ENCODE measurements at places on chromosomes 7 and 10.
A peak's percentile ranks its signal among the peaks of the same experiment; 100 is the strongest.

- no peak for DNase-seq
Measured at GRCh38 chr7:100022621-100023020, 7.2 kb downstream of the ZKSCAN1 start.

GRCh38 chr10:130141038-130141437 lies 4.8 kb downstream of the GLRX3 start:
- DNase-seq = no peak

- no peak for DNase-seq
Measured at GRCh38 chr7:39144420-39144819, 166.7 kb downstream of the POU6F2 start.

GRCh38 chr10:101779544-101780186 lies 3.6 kb downstream of the NPM3 start:
- DNase-seq = peak; percentile 27

DNA sequence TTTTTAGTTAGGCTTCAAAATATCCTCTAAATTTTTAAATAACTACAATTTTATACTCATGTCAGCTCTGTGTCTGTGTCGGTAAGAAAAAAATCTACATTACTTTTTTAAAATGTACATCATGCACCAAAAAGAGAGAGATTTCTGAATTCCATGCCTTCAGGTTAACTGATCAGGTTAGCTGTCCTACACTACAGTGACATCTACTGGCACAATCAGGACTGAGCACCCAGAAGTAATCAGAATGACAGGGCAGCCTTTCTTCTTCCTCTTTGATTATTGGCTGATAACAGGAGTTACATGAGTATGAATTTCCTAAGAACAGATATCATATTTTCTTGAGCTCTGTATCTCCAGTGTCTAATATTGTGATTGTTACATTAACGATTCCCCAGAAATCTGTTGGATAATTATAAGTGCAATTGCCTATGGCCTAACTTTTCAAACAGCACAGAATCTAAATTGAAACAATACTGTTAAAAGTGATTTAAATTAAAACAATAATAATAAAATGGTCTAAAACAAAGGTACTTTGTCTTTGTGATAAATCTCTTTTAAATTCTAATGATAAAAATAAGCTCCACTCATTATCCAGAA lies 41.8 kb upstream of the HYCC1 start:
- DNase-seq = peak; percentile 70

- no peak for DNase-seq
Measured at GRCh38 chr10:48957361-48958151, 17.9 kb upstream of the LRRC18 start.

- DNase-seq = no peak
Measured at GRCh38 chr10:60292998-60293397, 96.7 kb downstream of the ANK3 start.

- DNase-seq = peak; percentile 48
Measured at GRCh38 chr10:116947841-116948529, 57.0 kb downstream of the SHTN1 start.

DNA sequence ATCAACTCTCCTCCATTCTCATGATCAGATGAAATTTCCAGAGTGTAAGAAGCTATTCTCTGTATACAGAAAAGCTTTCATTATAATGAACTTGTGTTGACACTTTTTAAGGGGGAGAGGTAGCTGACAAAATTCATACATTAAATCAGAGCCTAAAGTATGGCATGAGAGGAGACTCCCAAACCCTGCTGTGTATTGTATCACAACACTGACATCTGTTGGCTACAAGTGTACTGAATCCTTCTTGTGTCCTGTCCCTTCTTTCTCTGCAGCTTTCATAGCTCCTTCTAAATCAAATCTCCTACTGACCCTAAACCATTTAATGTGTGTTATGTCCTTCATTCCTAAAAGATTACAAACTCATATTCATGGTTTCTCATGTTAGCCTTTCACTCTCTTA lies 70.9 kb downstream of the GCC1 start:
- DNase-seq = peak; percentile 15

DNA sequence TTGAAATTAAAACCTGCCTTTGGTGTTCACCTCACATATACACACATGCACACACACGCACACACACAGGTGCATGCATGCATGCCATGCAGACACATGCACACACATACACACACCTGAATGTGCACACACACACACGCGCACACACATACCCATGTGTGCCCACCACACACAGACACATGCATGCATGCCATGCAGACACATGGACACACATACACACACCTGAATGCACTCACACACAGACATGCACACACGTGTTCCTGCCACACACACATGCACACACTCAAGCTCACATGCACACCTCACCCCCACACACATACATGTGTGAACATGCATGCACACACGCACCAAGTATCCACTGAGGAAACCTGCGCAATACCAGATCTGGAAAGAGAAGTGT lies 136.4 kb downstream of the KLF6 start:
- no peak for DNase-seq

GRCh38 chr10:77925795-77926565 lies 575 bp downstream of the DLG5 start:
- DNase-seq = peak; percentile 35

- no peak for DNase-seq
Measured at GRCh38 chr7:33446551-33446950, 317.2 kb downstream of the BBS9 start.

- DNase-seq = peak; percentile 78
Measured at GRCh38 chr10:51397695-51398094, 301.7 kb downstream of the CSTF2T start.

- no peak for DNase-seq
Measured at GRCh38 chr10:3342771-3343170, 170.2 kb upstream of the PITRM1 start.

DNA sequence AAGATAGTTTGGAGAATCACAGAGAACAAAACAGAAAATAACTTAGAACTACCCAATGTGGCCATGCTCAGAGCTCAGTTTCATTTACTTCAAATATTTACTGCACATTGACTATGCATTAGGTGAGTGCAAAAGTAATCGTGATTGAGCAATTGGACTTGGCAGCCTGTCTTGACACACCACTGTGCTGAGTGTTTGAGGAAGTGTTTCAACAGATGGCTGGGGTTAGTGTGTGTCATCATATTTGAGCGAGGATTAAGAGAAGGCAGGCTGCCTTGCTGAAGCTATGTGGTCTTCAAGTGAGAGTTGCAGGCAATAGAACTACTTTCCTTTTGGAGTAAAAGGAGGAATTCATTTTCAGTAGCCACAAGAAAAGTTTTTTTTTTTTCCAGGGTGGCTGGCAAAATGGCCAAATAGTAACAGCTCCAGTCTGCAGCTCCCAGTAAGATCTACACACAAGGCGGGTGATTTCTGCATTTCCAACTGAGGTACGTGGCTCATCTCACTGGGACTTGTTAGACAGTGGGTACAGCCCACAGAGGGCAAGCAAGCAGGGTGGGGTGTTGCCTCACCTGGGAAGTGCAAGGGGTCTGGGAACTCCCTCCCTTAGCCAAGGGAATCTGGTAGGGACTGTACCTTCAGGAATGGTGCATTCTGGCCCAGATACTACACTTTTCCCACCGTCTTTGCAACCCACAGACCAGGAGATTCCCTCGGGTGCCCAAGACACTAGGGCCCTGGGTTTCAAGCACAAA lies 37.6 kb downstream of the AKR1C4 start:
- peak; percentile 85 for DNase-seq

DNA sequence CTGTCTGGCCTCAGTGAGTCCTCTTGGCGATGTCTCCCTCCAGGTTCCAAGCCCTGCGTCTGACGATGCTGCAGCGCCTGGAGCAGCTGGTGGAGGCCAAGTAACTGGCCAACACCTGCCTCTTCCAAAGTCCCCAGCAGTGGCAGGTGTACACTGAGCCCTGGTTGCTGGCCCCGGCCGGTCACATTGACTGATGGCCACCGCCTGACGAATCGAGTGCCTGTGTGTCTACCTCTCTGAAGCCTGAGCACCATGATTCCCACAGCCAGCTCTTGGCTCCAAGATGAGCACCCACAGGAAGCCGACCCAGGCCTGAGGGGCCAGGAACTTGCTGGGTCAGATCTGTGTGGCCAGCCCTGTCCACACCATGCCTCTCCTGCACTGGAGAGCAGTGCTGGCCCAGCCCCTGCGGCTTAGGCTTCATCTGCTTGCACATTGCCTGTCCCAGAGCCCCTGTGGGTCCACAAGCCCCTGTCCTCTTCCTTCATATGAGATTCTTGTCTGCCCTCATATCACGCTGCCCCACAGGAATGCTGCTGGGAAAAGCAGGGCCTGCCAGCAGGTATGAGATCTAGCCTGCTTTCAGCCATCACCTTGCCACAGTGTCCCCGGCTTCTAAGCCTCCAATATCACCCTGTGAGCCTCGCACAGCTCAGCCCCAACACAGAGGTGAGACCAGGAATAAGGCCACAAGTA lies 7.3 kb upstream of the ZNF22 start:
- no peak for DNase-seq

GRCh38 chr7:157622408-157623205 lies 285.8 kb downstream of the DNAJB6 start:
- DNase-seq = no peak

GRCh38 chr7:22173685-22174573 lies 183.0 kb downstream of the RAPGEF5 start:
- DNase-seq = peak; percentile 3

DNA sequence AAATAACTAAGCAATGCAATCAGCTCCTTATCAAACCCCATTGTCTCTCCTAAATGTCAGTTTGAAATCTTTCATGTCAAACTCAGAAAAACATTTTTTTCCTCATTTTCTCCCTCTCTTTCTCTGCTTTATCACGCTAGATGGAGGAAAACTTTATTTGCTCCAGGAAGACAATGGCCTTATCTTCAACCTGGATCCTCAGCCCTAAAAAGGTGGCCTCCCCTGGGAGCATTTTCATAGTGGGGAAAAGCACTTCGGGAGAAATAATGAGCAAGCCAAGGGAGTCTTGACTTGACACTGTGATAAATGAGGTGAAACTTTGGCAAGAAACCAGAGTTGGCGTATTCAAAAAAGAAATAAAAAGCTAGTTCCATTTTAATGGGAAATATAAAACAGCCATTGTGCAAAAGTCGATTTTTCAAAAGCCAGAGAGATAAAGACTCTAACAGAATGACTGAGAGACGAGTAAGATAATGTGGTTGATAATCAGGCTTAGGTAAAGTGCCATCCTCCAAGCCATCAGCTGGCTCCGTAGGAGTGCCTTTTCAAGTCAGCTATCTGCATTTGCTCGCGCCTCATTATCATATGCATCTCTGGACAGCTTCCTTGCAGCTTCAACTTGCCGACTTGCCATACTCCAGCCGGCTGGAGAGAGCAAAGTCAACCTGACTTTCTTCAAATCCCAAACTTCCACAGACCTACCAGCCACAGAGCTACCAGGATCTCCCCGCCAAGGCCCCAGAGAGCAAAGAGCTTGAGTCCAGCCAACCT lies 19.9 kb downstream of the HABP2 start:
- DNase-seq = no peak

GRCh38 chr7:95429241-95429990 lies 5.4 kb downstream of the PON2 start:
- DNase-seq = no peak

DNA sequence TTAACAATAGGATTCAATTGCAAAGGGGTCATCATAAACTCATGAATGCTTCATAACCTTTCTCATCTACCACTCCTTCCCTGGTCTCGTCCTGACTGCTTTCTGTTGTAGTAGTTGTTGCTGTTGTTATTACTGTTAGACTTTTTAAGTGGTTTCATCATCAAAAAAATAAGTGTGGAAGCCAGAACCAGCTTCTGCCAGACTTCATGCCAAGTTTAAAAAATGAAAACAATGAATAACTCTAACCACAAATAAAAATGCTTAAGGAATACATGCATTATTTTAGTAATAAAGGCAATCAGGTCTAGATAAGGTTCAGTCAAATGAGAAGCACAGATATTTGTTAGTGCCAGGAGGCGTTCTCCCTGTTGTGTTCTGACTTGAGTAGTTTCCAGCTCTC lies 85.4 kb downstream of the PCLO start:
- no peak for DNase-seq

DNA sequence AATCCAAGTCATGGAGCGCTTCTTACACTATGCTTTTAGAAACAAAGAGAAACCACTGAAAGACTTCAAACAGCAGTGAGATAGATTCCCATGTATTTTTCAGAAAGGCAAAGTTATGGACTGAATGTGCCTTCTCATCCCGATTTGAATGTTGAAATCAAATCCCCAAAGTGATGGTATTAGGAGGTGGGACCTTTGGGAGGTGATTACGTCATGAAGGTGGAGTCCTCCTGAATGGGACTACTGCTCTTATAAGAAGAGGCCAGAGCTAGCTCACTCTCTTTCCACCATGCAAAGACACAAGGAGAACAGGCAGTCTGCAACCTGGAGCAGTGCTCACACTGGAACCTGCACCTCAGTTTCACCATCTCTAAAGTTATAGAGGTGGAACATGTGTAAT lies 1279.8 kb downstream of the GATA3 start:
- no peak for DNase-seq

- no peak for DNase-seq
Measured at GRCh38 chr10:3902054-3902808, 117.2 kb upstream of the KLF6 start.

DNA sequence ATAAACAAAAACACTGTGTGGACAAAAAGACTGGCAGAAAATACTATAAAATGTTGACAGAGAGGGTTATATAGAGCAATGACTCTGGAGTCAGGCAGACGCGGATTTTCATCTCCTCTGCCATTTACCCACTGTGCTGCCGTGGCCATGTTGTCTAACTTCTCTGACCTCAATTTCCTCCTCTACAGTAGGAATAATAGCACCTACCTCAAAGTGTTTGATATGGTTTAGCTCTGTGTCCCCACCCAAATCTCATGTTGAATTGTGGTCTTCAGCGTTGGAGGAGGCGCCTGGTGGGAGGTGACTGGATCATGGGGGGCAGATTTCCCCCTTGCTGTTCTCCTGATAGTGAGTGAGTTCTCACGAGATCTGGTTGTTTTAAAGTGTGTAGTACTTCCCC lies 78.2 kb upstream of the CALN1 start:
- no peak for DNase-seq

DNA sequence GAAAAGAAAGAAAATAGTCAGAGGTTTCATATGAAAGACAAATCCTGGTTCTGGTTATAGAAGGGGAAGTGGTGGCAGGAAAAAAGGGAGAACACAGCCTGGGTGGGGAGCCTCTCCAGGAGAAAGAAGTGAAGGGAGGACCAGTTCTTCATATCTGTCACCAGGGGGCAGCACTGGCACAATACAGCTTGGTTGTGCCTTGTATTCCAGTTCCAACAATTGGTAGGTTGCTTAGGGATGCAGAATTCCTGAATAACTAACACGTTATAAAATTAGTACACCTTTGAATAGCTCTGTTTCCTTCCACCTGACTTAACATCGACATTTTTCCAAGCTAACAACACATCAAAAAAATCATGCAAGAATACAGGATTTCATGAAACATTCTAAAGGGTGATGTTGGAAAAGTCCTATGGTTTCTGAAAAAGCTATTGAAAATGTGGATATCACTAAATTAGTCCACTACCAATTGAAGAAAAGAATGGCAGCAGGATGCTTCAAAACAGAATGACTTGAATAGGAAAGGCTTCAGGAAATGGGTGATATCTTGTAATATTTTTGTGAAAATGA lies 52.9 kb downstream of the CYP26A1 start:
- DNase-seq = no peak

GRCh38 chr10:80599424-80599847 lies 61.7 kb downstream of the SH2D4B start:
- DNase-seq = peak; percentile 15
